NCI-H510A (cell line): ENCODE measurements at places on chromosomes 11 and 22.

GRCh38 chr11:133928628-133929059 is 28.1 kb downstream of the IGSF9B start:
- DNase-seq: peak; percentile 55

DNA sequence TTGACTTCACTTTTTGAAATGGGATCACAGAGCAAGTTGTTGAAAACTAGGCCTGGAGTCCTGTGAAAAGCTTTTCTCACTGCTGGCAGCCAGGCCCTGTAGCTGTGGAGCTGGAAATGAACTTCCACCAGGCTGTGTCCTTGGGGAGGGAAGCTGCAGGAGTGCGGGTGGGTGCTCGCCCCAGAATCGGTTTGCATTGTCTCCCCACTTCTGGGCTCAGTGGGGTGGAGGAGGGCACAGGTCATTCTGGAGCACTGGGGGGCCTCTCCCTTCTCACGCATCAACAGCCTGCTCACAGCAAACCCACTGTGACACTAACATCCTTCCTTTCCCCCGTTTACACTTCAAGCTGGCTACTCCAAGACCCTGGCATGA is 15.2 kb downstream of the GLB1L2 start:
- no peak for DNase-seq

DNA sequence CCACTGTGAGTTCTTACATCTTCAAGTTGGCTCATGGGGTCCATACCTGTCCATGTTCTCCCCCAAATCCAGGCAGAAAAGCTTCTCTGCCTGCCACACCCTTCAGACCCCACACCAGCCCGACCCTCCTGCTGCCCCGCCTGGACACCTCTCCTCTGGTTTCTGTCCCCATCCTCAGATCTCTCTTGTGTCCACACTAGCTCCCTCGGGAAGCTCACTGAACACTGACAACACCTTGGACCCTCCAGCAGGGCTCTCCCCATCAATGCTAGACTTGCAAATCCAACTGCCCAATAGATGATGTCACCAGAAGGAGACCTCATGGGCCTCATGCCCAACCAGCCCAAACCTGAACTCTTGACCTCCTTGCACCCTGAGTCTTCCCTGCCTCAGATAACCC is 2.9 kb downstream of the SCARF2 start:
- no peak for DNase-seq

DNA sequence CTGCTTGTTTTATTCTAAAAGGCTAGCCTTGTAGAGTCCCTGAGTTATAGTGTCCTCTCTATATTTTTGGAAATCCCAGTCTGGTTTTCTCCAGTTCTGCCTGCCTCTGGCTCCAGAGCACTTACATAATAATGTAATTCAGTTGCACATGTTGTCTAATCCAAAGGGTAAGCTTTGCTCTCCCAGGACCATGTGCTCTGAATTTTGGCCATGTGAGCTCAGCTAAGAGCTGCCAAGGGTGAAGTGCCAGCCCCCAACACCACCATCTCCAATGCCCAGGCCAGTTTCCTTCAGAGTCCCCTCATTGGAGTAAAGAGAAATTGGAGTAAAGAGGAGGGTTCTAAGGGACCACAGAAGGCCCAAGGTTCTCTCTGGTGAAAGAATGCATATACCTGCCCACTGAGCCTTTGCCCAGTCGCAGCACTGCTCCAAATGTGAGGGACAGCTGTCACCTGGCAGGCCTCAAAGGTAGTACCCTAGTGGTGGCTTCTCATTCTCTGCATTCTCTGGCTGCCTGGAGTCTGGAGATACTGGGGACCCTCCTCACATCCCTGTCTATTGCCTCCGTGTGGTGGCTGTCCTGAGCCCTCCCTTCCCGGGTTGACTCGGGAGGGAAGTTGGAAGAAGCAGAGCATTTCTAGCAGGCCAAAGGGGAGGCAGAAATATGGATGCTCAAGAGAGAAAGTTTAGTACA is 4.9 kb downstream of the CRY2 start:
- DNase-seq: no peak

GRCh38 chr11:114311946-114312345 is 15.7 kb downstream of the NNMT start:
- no peak for DNase-seq

- no peak for DNase-seq
Measured at GRCh38 chr11:116579857-116580727, 192.7 kb downstream of the BUD13 start.

DNA sequence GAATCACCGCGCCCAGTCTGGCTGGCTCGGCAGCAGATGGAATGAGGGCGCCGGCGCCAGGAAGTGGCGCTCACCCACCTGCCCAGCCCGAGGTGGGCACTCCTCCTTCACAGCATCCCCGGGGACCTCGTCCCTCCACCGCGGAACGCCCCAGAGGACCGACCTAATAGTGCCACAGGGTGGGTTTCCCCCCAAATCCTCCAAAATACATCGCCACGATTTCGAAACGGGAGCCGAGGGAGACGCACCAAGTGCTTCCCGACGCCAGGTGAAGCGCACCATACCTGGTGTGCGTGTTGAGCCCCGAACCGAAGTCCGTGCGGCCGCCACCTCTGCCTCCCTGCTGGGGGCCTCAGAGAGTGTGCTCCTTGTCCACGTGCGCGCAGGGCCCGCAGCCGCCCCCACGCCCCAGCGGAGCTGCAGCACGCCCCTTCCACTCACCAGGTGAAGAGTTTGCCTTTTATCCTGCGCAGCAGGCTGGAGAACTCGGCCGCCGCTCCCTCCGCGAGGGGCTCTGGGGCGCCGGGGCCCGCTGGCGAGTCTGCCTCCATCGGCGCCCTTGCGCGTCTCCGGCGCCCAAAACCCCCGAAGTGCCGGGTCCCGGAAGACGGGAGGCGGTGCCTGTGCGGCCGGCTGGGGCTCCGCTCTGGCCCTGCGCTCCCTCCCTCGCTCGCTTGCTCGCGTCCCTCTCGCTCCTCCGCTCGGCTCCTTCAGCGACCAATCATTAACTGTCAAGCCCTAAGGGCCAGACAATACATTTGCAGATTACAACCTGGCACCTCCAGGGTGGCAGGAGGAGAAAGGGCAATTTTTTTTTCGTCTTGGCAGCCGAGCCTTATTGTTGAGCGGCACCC is at the start of gene SLC35F2:
Gene SLC35F2 (minus strand): TSS at position 571 of the 854 bp plus-strand sequence. CDS start 20 bp downstream, at position 551.
- peak; percentile 80 for DNase-seq

DNA sequence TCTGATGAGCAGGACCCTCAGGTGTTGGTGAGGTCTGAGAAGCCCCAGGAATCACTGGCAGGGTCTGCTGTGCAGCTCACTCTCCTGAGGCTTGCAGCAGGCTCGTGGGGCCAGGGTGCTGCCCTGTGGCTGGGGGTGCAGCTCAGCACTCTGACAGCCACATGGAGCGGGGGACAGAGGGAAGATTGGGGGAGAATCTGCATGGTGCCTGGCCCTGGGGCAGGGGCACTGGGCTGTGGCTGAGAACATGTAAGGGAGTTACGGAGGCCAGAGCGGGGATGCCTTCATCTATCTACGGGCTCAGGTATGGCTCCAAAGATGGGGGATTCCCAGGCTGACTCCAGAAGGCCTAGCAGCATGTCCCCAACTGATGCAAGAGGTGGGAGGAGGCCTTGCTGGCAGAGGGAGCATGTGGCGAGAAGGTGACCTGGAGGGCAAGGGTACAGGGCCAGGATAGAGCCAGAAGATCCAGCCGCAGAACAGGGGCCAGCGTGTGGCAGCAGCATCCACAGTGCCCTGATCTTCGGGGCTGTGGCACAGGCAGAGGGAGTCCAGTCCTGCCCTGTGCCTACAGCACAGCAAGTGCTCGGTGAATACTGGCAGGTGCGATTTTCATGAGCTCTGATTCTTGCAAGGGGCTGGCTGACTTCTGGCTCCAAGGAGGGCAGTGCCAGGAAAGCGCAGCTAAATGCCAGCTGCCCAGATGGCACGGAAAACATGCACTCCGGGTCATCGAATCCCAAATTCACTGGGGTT is 184.7 kb downstream of the CTTN start:
- no peak for DNase-seq

- no peak for DNase-seq
Measured at GRCh38 chr11:36507824-36508489, 2.1 kb downstream of the TRAF6 start.

GRCh38 chr22:37219533-37219932 is 7.3 kb upstream of the SSTR3 start:
- no peak for DNase-seq

- no peak for DNase-seq
Measured at GRCh38 chr11:91365986-91366585, 858.5 kb upstream of the FAT3 start.

DNA sequence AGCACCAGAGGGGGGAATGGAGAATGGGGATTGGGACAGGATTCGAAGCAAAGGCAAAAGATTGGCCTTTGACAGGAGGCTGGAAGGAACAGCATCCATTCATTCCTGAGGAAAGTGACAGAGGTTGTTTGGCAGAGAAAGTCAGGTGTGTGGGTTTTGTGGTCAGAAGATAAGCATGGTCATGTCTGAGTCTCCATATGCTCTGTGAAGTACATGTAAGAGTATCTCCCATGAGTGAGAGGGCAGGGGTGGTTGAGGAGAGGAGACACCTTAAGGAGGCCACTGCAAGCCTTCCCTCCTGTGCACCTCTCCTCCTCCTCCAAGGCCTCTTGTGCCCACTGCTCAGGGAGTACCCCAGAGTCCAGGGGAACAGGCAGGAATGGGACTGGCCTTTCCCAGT is 1.9 kb upstream of the NLRP10 start:
- no peak for DNase-seq
